NCI-H748 treated with DMSO at 0.1 percent for 48 hours (cell line): ENCODE measurements at places on chromosomes 2 and 18.

- no peak for DNase-seq
Measured at GRCh38 chr2:54771166-54771885, 47.9 kb downstream of the EML6 start.

GRCh38 chr2:19902216-19902740 is 495 bp upstream of the TTC32 start:
- no peak for DNase-seq

DNA sequence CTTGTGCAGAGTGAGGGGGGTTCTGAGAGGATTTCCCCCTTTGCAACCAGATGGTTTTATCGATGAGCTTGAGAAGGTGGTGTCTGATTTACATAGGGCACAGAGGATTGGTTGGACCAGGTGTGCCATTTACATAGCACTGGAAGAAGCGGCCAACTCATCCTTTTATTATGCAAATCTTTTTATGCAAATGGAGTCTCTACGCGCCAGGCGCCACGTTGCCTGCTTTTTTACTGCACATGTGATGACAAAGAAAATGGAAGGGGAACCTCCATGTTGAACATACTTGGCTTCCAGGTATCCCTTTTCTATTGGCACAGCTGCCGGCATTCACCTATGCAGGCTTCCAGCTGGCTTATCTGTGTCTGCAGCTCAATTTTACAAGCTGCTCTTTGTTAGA is 18.4 kb upstream of the TXNL4A start:
- no peak for DNase-seq

DNA sequence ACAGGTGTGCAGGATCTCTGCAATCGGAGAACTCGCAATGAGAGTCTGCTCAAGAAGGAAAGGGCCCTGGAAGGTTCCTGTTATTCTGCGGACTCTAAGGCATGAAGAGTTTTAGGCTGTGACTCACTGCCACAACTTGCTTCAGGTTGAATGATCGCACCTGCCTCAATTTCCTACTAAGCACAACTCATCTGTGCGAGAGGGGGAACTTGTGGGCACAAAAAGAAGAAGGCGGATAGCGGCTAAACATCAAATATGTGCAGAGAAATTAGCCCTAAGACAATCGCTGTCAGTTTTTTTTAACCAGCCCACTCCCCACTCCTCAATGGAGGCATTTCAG is 14.0 kb upstream of the CREG2 start:
- DNase-seq: no peak

DNA sequence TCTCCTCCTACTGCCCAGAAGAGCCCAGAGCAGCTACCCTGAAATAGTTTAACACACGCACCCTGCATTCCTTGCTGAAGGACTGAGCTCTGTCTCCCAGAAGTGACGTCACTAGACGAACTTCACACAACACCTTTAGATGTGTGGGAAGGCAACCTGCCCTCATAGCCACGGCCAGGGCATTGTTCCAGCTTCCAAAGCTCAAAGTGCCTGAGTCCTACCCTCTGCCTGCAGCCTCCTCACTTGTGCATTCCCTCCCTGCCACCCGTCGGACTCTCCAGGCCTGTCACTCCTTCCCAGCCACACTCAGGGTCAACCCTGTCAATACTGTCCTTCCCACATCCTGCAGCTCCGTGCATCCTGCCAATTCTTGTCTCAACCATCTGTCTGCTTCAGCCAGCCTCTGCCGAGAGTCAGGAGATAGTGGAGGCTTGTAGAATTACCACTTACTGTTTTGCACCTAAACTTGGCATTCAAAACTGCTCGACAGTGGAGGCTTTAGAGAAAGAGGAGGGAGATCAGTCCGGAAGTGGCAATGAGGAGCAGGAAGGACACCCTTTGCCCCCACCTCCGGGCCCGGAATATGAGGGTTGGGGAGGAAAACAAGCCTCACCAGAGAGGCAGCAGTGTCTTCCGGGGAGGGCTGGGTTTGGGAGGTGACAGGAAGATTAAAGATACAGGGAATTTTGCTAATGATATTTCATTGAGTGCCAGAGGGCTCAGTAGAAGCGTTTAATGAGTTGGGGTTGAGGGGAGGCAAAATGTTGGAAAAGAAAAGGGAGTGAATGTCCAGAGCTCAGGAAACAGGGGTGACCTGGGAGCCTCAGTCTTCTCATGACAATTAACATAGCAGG is 72.3 kb upstream of the ATG16L1 start:
- DNase-seq: no peak

GRCh38 chr2:111061191-111061590 is 59.5 kb upstream of the BCL2L11 start:
- DNase-seq: no peak

GRCh38 chr2:172624996-172625395 is 69.1 kb downstream of the PDK1 start:
- DNase-seq: no peak

DNA sequence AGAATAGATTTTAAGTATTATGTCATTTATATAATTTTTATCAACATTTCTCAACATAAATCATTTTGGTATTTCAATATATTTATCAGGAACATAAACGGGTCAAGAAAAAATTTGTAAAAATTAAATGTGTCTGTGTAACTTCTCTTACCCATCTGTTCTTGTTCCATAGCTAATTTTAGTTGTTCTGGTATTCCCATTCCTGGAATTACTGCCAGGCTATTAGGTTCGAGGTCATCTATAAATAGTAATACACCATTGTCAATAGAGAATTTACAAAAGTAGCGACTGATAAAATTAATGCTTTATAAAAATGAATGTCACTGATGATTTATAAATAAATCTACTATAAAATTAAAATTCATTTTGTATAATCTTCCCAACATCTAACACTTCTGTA is 21.5 kb downstream of the SFT2D3 start:
- no peak for DNase-seq

DNA sequence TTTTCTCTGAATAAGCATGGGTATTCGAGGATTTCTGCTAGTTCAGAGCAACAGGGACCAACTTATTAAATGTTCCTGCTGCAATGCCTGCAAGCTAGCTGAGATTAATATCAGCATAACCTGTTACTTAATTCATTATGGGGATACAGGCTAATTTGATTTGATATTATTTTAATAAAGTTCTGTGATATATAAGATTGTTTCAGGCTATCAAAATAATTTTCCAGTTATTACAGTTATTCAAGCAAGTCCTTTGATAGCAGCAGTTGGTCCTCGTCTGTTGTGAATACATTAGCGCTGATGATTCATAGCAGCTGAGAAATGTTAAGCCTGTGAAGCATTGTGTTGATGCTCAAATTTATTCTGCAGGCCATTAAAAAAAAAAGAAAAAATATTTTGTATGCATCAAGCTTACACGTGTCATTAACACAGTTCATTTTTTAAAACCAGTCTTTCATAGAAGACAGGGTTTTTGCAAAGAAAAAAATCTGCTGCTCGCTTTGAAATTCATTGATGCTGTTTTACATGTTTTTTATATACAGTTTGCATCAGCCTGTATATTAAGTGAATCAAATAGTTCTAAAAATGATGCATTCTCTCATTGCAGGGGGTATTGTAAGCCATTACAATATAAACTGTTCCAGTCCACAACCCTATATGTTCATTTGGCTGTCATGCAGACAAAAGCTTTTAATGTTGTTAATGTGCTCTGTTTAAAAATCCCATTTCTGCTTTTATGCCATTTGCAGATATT is 482.5 kb downstream of the BCL11A start:
- DNase-seq: no peak

GRCh38 chr18:39773646-39774045 is 2181.4 kb upstream of the PIK3C3 start:
- no peak for DNase-seq

DNA sequence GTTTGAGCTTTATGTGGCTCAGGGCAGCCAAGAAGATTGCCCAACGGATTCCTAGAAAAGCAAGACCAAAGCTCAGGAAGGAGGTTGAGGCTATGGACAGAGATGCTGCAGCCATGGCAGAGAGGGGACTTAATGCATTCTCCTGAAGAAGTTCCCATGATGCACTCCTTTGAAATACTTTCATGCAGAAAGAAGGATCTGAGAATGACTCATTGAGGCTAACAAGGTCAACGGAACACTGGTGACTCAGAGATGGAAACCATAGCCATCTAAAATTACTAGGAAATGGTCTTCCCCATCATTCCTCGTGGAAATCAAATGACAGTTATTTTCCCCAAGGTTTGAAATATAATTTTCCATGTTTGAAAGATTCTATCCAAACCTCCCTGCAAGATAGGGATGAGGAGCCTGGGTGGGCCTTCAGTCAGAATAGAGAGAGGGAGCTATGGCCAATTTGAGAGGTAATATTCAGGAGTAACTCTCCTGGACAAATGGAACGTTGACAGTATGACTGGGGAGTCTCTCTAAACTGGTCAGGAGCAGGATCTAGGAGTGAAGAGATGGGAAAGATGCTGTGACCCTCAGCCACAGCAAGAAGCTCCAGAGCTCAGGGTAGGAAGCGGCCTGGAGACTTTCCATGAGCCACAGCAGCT is 63.0 kb downstream of the REEP1 start:
- no peak for DNase-seq

DNA sequence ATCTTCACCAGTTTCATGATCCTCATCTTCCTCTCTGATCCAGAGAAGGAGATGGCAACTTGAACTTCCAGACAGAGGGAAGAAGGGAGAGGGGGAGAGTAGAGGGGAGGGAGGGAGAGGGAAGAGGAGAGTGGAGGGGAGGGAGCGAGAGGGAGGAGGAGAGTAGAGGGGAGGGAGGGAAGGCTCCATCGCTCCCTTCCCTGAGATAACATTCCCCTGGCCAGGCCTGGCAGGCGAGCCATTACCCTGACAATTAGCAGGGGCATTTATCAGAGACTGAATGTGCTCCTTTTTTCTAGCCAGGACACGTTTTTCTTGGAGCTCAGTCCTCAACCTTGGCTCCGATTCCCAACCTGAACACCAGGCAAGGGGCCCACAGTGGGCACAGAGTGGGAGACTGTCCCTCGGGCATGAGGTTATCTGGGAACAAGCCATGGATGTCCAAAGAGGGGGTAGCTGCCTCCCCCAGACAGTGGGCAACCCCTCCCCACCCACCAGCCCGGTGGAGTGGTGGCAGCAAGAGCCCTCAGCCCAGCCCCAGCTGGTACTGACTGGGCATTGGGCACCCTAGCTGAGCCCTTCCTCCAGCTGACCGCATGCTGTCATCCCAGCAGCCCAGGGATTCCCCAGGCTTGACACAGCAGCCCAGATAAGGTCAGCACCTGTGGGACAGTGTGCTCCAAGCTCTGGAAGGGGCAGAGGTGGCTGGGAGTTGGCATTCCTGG is 81.8 kb downstream of the TNS1 start:
- DNase-seq: no peak

DNA sequence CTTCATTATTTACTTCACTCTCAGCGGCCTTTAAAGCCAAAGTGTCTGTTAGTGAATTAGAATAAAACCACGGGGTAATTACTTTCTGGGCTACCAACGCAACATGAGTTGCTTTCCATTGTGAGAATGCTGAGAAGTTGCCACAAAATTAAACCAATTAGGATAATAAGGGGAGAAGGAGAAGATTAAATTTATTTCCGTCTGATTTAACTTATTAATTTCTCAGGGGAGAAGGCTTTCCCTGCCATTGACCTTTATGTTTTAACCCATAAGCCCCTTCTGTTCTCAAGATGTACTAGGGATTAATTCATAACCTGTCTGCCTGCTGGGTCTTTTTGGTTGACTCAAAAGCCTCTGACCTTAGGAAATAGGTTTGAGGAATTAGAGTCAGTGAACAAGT is 42.3 kb upstream of the IGFBP5 start:
- no peak for DNase-seq

DNA sequence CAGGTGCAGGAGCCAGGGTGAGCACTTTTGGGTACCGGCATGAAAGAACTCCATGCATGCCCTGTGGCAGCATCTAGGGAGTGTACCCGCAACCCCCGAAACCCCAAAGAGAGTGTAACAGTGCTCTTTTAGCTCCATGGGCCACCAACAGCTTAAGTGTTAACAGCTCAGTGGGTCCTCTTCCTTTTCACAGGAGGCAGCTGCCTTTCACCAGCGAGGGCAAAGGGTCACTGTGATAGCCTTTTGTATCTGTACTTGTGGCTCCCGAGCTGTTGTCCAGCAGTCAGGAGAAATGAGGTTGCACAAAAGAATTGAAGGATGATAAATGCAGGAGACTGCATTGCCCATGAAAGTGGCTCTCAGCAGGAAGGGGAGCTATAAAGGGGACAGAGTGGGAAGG is 1166.3 kb upstream of the ACVR2A start:
- DNase-seq: no peak

DNA sequence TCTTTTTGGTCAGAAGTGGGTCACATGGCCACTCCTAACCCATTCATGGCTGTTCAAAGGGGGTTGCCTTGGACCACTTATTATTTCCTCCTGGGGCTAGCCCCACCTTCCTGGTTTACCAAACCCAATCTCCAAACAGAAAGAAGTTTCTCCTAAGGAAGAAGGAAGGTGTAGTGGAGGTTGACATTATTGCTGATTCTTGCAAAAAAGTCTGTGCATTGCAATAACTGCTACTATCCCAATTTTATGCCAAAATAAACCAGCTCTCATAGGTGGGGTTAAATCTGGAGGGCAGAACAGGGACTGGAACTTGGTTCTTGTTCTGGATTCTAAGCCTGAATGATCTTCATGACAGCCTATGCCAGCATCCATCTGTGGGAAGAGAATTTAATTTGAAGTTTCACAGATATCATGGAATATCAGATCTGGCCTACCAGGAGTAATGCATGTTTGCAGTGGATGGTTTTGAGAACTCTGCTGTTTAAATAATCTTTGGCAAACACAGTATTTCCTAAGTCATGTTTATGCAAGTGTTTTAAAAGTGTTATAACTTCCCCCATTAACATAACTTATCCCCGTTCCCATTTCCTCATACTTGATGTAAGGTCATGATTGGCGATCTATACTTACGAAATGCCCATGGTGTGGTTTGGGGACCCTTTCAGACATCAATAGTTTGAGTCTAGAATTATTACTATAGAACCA is 11.9 kb downstream of the ANXA4 start:
- DNase-seq: no peak

DNA sequence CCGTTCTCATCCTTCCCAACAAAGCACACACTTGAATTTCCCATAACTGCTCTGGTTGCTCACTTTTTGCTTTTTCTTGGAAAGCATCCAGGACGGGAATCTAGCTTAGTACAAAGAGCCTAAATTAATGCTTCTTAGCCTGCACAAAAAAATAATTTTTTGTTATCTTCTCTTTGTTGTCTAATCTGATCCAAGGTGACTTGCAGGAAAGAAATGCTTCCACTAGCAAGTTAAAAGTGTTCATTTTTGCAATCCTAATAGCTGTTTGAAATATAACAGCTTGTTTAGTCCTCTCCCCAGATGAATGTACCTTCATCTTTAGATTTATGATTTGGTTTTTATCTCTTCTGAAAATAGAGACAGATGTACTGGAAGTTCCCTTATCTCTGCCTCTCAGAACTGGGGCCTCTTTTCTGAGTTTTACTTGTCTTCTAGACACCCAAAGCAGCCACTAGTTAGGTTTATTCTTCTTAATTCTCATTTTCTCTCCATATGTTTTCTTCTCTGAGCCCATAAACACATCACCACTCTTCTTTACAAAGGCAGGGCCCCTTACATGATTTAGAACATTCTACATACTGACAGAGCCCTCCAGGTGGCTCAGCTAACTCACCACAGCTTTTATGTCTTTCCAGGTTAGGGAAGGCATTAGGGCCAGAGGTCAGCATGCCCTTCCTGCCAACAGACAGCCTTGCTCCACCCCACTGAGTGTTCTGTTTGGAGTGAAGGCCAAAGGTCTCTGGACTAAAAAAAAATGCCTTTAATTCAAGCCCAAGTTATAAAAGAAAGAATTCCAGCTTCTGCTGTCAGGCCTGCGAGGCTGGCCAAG is 74.7 kb upstream of the MAP4K3 start:
- DNase-seq: no peak
